ENCODE measurements at places on chromosomes 16 and 17.
A peak's percentile ranks its signal among the peaks of the same experiment; 100 is the strongest.

GRCh38 chr17:46720408-46720807, 98.1 kb downstream of the WNT3 start:
- no peak for DNase-seq

- DNase-seq = peak; percentile 73
Observed at GRCh38 chr17:75238684-75239191, 22.7 kb downstream of the GGA3 start.

- peak; percentile 35 for DNase-seq
Observed at GRCh38 chr16:28280881-28281836, 11.2 kb upstream of the SBK1 start.

DNA sequence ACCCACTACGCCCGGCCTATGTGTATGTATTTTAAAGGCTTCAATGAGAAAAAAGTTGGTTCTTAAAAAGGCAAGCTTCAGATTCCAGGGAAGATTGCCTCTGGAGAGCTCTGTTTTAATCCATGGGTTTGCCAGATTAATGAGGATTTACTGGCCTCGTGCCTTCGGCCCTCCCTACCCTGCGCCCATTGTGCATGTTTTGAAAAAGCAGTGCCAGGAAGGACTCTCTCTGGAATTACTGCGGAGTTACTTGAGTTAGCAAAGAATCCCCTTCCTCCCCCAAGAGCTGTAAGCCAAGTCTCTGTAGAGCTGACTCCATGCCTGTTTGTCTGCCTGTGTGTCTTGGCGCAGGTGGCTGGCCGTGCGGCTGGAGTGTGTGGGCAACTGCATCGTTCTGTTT, 98.9 kb downstream of the ABCC6 start:
- no peak for DNase-seq

GRCh38 chr17:66276328-66276937, 26.0 kb upstream of the PRKCA start:
- DNase-seq = no peak

GRCh38 chr17:76075364-76076145, 974 bp downstream of the GALR2 start:
- DNase-seq = peak; percentile 28

- DNase-seq = peak; percentile 87
Observed at GRCh38 chr17:44522883-44523671, 19.9 kb upstream of the GPATCH8 start.

GRCh38 chr16:74064120-74064735, 232.4 kb upstream of the PSMD7 start:
- no peak for DNase-seq

- DNase-seq = peak; percentile 47
Observed at GRCh38 chr17:37772982-37773381, 28.1 kb upstream of the HNF1B start.

DNA sequence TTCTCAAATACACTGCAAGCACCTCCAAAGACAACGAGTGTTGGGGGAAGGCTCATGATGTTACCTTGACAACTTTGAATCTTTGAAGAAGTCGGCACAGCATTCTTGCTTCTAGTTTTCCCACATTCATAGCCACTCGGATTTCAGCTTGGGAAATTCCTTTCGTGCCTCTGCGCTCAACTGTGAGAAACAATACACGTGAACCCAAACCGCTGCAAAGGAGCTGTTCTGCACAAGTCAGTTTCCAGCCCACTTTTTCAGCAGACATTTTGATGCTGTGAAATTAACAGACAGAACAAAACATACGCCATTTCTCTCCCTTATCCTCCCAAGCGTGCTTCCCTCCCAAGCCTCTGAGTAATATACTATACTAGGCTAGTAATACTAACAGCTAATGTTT, 41.2 kb downstream of the GTF3C1 start:
- DNase-seq = no peak

DNA sequence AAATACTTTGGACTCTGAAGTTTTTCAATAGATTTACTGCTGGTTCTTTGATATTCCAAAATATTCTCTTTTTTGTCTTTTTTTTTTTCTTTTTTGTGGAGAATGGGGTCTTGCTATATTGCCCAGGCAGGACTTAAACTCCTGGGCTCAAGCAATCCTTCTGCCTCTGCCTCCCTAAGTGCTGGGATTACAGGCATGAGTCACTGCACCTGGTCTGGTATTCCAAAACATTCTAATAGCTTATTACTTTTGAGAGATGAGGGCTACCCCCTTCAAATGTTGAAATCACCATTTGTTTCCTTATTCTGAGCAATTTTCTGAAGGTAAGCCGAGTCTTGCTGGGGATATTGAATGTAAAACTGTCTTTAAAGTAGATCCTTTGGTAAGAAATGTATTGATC, 55.0 kb upstream of the TEX2 start:
- DNase-seq = no peak

DNA sequence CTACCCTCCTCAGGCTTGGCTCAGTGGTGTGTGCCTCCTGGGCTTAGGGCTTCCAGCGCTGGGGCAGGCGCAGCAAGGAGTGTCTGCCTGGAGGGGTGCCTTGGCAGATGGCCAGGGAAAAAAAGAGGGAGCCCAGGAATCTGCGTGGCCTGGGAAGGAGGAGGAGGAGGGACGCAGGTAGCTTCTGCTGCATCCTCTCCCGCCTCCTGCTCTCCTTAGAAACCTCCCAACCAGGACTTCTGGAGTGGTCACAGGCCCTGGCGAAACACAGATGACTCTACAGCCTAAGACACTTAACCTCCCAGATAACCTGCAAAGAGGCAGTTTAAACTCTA, 7.3 kb upstream of the BCAR1 start:
- DNase-seq = no peak

- peak; percentile 53 for DNase-seq
Observed at GRCh38 chr17:16215002-16215272, 397 bp downstream of the NCOR1 start.

DNA sequence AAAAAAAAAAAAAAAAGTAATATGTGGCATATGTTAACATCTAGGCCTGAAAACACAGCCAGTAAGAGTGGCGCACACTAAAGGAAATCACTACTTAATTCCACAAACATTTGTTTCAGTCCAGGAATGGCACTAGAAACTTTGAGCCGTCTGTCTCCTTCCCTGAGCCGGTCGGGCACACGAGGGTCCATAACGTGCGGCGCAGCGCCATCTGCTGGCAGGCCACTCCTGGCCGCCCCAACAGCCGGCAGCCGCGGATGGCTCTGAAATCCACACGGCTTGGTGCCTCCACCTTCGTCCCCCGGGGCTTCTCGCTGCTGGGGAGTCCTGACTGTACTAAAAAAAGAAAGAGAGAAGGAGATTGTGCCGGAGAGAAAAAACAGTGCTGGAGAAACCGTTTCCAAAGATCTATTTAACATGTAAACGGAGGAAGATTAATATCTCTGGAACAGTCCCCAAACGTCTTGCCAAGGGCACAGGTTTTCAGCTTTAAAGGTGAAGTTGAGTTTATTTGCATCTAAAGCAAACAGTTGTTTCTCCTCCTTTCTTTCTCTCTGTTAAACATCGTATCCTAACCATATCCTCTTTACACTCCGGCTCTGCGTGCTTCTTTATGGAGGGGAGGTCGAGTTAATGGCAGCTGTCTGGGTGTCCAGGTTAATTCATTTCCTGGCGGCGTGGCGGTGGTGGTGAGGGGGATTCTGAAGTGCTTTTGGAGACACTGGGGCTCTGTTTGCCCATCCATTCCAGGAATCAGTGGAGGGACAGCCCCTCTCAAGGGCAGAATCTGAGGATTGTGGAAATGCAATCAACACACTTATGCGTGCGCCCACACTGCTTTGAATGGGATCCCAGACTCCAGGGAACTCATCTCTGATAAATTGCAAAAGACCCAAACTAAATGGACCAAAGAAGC, 611.3 kb upstream of the SALL1 start:
- peak; percentile 69 for DNase-seq

- DNase-seq = no peak
Observed at GRCh38 chr17:69457603-69458002, 43.1 kb downstream of the MAP2K6 start.

GRCh38 chr16:35585411-35585810, 2126.0 kb downstream of the TP53TG3F start:
- DNase-seq = no peak

DNA sequence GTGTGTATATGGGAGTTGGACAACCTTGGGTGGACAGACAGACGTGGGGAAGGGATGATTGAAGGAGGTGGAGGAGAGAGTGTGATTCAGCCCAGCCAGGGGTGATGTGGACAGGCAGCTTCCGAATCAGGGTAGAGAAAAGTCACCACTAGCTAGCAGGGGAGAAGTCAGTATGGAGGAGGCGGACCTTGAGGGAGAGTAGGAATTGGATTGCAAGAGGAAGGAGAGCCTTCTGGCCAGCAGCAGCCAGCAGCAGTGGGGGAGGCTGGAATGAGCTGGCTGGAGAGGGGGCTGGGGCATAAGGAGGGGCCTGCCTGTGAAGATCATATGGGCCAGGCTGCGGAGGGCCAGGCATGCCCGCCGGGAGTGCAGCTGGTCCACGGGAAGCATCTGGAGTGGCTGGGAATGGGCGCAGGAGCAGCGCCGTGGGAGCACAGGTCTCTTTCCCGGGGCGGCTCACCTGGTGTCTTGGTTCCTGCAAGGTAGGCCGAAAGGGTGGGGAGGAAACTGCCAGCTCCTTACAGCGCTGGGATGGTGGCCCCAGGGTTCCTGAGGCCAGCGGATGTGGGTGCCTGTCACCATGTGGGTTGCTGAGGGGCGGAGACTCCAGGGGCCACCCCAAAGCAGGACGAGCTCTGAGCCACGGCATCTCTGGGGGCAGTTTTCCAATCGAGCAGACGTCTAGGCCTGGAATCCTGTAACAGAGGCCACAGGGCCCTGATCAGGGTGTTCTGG, 235.3 kb downstream of the SEC14L1 start:
- DNase-seq = peak; percentile 91

DNA sequence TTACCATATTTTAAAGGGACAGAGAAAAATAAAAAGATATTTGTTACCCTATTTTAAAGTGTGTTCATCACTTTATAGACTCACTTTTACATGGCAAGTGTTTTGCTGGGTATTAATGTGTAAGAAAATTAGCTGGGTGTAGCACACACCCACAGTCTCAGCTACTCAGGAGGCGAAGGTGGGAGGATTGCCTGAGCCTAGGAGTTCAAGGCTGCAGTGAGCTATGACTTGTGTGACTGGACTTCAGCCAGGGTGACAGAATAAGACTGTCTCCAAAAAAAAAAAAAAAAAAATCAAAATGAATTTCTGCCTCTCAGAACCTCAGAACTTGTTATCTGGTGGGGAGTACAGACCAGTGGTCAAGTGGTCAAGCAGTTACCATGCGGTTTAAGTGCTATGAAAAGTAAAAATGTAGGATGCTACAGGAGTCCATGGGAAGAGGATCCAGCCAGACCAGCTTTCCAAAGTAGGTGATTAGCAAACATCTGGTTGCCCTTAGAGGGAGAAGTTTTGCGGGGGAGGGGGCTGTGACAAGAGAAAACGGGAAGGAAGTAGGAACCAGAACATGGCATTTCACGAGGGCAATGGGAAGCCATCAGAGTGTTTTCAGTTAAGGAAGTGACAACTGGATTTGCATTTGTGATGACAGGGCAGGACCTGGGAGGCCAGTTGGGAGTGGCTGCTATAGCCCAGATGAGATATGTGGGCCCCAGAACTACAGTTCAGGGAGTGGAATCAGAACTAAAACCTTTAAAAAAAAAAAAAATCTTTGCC, 13.9 kb downstream of the CNEP1R1 start:
- no peak for DNase-seq

DNA sequence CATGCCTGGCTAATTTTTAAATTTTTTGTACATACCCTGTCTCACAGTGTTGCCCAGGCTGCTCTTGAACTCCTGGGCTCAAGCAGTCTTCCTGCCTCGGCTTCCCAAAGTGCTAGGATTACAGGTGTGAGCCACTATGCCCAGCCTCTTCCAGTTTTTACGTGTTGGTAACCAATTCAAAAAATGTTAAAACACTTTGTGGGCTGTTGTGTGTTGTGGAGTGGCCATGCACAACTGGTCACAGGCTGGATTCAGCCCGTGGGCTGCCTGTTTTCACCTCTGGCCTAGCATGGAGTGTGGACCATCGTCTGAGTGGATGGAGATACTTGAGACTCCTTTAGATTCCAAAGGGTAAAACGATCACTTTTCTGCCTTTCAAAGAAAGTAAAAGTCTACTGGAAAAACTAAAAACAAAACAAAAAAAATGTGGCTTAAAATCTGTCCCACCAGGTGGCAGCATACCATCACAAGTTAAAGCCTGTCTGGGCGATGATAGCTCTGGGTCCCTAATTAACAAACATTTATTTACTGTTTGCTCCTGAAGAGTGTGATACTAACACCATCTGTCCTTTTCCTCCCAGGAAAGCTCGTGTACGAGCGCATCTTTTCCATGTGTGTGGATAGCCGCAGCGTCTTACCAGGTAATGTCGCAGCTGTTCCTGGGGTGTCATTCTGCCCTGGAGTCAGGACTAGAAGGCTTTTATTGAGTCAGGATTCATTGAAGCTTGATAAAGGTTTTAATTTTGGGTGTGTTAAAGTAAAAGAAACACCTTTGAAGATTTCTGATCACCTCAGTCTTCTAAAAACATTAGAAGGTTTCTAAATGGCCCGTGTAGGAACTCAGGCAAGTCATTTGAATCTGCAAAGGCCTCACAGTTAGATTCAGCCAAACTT, 45.8 kb downstream of the VPS35L start:
- DNase-seq = peak; percentile 49

- no peak for DNase-seq
Observed at GRCh38 chr17:3960764-3961163, 3.5 kb downstream of the ATP2A3 start.

DNA sequence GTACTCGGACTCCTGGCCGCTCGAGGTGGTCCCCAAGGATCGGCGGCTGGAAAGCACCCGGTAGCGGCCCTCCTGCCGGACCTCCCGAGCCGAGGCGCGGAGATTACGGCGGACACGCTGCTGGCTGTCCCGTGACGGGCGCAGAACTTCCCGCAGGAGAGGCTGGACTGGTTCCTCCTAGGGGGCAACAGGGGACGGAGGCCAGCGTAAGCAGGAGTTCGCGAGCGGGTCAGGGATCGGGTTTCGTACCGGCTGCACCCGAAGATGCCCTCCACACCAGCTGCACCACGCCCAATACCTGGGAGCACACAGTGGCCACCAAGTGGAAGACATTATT, 341 bp downstream of the SLC7A6OS start:
- DNase-seq = no peak

GRCh38 chr17:281365-281999, 71.1 kb downstream of the RPH3AL start:
- DNase-seq = no peak

- no peak for DNase-seq
Observed at GRCh38 chr16:70602831-70603230, 43.5 kb upstream of the IL34 start.

GRCh38 chr16:88978608-88979346, 1.8 kb upstream of the CBFA2T3 start:
- peak; percentile 44 for DNase-seq

DNA sequence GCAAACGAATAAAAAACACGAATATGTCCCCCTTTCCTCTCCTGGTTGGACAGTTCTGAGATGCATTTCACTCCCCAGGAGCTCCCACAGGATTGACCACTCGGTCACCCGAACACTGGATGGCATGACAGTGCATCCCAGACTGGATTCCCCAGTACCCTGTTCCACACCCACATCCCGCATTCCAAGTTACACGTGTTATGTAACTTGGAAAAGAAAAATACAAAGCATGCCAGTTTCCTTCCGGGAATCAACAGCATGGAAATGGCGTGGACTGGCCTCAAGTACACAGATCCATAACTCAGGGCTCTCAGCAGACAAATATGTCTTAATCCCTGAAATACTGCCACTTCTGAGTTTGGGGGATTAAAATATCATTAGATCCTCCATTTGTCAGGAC, 12.6 kb upstream of the KLHL36 start:
- no peak for DNase-seq

Measured in activated CD8-positive, alpha-beta T cell treated with anti-CD3 and anti-CD28 coated beads for 36 hours (primary cell).